NCI-H345 (cell line): ENCODE measurements at places on chromosomes 3 and 15.

DNA sequence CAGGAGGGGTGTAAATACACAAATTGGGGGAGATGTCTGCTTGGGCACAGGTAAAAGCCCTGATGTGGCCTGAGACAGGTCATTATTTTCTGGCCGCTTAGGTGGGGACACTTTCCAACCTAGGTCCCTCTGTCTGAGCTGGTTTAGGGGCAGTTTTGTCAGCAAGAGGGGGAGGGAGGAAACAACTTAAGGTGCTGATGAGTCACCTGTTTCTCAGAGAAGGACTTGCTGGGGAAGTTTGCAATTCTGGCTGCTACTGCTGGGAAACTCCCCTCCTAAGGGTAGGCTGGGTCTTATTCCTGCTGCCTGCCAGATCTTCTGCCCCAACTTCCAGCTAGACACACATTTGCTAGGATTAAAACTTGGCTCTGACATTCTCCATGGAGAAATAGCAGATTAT lies 4.8 kb upstream of the RHOV start:
- DNase-seq = no peak

- DNase-seq = no peak
These were observed 41.4 kb upstream of the FEZF2 start for GRCh38 chr3:62414786-62415185.

DNA sequence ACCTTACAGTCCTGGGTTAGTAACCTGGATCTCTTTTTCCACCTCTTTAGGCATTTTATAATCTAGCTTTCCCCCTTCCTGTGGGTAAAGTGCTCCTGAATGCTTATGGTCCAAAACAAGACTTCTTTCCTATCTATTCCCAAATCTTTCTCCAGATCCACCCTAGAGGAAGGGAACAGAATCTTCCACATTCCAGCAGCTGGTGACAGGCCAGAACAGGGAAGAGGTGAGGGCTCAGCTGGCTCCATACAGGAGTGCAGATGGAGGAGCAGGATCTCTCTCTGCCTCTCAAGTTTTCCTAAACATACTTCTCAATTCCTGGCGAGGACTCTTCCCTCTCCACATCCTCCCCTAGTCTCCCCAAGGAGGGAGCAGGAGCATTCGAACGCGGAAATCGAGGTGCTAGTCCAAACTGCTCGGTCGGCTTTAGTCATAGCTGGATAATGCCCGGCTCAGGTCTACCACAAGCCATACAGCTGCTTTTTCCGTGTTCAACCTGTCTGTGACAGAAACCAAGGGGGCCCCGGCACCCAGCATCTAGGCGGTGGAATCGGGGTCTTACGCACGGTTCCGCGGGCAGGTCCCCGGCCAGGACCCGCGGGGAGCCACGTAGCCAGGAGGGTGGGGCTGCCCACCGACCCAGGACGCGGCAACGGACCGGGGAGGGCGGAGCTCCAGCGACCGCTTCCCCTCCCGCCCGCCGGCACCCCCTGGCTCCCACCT lies 4.0 kb downstream of the RASSF1 start:
- DNase-seq = no peak

DNA sequence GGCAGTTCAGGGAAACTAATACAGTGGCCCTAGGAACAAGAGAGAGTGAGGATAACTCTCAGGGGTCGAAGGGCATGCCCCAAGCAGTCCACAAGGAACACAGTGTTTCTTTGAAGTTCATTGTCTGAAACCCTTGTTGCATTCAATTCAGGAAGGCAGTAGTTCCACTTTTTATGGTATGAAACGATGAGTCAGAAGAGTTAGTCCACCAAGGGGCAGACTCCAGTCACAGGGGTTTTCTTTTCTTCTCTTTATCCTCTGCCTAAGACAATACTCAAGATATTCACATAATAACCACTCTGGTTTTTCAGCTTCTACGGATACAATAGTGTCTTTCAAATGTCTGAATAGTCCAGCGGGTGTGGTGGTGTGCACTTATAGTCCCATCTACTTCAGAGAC lies 23.7 kb upstream of the TICRR start:
- DNase-seq = no peak

- DNase-seq = no peak
These were observed 489.0 kb upstream of the CDIN1 start for GRCh38 chr15:36090286-36090946.

GRCh38 chr3:31079689-31080088 lies 185.2 kb upstream of the GADL1 start:
- DNase-seq = no peak

- DNase-seq = no peak
These were observed 3.6 kb downstream of the RNF168 start for GRCh38 chr3:196499807-196500524.

- no peak for DNase-seq
These were observed 175.0 kb downstream of the CFAP20DC start for GRCh38 chr3:58874795-58875194.

- DNase-seq = no peak
These were observed 66.7 kb upstream of the PRICKLE2 start for GRCh38 chr3:64291956-64292355.

GRCh38 chr3:108297647-108298046 lies 1.3 kb downstream of the HHLA2 start:
- DNase-seq = no peak

DNA sequence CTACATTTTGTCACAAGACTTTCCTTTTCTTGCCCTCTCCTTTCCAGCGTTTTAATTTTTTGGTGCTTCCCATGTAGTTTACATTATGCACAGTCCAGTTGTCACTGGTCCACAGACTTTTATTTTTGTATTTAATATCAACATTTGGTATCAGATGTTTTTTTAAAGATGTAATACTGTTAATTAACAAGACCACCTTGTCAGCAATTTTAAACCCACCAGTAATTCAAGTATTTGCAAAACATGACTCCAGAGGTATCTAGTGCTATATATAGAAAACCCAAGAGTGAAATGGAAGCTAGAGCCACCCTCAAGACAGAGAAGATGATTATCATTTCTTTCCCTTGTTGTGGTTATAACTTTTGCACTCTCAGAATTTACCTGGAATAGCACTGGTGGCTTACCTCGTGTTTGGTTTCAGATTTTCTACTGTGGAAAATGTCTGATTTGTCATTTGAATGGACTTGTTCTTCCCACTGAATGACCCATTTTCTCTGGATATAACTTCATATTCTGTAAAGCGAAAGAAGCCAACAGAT lies 56.2 kb downstream of the TFG start:
- DNase-seq = no peak

DNA sequence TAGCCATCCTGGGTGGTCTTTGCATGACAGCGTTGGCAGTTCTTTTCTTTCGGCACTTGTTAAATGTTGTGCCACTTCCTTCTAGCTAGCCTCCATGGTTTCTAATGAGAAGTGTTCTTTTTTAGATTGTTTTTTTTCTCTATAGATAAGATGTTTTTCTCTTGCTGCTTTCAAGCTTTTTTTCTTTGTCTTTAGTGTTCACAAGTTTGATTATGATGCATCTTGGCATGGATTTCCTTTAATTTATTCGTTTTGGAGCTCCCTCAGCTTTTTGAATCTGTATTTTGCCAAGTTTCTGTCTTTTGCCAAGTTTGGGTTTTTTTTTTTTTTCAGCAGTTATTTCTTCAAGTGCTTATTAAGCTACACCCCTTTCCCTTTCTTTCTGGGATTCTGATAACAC lies 53.1 kb downstream of the TM2D3 start:
- no peak for DNase-seq

- no peak for DNase-seq
These were observed 29.9 kb downstream of the SLC41A3 start for GRCh38 chr3:126053949-126054569.

- no peak for DNase-seq
These were observed 283.7 kb upstream of the ICE2 start for GRCh38 chr15:60762638-60763037.

GRCh38 chr3:152056987-152057386 lies 183.5 kb downstream of the SUCNR1 start:
- no peak for DNase-seq
